AG10803 (cell line): ENCODE measurements at places on chromosomes 12 and 14.

DNA sequence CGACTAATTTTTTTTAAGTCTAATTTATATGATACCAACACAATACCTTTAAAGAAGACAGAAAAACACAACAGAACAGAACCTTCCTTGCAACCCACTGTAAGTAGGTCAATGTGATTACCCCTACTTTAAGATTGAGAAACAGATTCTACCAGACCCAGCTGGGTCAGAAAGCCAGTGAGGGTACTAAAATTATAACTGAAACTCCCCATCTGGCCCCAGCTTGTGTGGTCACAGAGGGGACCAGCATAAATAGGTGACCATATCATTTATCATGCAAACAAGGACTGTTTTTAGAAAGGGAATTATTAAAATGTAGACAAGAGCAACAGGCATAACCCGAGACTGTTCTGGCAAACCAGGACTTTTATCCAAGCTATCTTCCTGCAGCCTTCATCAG, 30.1 kb upstream of the FRMD6 start:
- no peak for DNase-seq

DNA sequence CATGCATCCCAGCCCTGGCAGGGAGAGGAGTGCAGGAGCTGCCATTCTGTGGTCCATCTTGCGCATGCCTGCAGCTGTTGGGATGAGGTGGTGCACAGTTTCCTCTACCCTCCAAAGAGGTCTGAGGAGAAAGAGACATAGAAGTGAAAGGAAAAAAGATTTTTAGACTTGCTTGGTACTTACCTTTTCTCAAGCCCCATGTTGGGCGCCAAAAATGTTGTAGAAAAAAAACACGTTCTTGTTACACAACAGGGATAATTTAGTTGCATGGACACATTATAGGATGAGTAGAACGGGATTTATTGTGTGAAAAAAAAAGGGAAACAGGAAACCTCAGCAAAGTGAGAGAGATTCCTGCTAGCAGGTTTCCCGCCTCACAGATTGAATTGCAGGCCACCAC, 244.4 kb upstream of the GARIN2 start:
- DNase-seq = peak; percentile 20

GRCh38 chr14:61469781-61470180, 148.4 kb downstream of the PRKCH start:
- no peak for DNase-seq

DNA sequence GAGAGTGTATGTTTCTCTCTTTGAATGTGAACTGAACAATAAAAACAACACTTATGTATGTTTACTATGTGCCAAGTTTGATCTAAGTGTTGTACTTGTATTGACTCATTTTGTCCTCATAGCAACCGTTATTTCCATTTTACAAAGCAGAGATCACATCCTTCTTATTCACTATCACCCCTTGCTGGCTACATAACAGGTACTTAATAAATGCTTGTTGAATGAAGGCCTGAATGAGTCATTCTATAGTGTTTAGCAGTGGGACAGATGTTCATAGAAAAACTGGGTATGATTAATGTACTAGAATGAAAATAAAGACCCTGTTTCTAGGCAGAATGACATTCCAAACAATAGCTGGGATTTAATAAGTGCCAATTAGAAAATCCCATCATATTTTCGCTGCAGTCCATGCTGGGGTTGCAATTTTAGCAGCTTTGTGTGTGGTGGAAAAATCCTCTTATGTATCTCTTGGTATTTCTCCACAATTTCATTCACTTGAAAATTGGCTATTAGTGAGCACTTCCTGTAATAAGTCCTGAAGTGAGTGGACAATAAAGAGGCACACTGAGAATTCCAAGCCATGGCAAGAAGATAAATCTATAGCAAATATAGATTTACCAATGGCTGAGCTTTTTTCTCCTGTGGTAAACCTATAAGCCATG, 86.0 kb downstream of the FAR2 start:
- DNase-seq = no peak

DNA sequence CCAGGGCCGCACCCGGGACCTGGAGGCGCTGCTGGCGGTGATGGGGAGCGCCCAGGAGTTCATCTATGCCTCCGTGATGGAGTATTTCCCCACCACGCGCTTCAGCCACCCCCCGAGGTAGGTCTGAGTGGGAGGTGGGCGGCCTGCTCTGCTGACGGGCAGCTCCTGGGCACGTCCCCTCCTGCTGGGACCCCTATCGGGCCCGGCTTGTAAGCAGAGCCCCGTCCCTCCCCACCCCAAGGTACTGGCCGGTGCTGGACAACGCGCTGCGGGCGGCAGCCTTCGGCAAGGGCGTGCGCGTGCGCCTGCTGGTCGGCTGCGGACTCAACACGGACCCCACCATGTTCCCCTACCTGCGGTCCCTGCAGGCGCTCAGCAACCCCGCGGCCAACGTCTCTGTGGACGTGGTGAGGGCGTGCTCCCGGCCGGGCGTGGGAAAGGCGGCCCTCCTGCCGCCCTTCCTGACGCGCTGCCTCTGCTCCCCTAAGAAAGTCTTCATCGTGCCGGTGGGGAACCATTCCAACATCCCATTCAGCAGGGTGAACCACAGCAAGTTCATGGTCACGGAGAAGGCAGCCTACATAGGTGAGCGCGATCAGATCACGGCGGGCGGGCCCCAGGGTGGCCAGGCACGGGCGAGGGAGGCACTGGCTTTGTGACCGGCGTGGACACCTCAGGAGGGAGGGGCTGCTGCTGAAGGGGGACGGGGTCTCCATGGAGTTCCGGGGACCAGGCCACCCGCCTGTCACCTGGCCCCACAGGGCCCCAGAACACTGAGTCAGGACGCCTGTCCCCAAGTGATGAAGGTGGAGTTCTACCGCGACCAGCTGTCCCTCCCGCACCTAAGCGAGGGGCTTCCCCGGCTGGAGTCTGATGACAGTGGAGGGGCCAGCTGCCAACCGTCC, 7.3 kb downstream of the PLD4 start:
- DNase-seq = no peak

- peak; percentile 49 for DNase-seq
Observed at GRCh38 chr12:55972911-55973598, 823 bp upstream of the RAB5B start.

- DNase-seq = no peak
Observed at GRCh38 chr14:32201816-32202490, at the start of gene RNU6-7. RNU6-7 (plus strand) TSS chr14:32202045.

GRCh38 chr14:83712418-83713129, 1817.4 kb upstream of the FLRT2 start:
- DNase-seq = no peak

DNA sequence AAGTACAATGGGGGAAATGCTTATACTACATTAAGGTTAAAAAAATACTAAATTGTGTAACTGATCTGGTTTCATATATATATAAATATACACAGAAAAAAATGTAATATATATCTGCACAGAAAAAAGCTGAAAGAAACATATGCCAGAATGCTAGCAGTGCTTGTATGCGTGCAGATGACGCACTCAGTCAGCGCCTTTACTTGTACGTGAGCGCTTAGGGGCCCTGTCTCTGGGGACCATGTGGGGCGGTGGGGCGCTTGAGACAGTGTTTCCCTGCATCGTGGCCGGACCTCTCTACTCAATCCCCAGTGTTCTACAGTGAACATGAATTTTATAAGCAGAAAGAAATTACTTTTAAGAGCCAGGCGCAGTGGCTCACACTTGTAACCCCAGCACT, 7.0 kb downstream of the ANKRD9 start:
- DNase-seq = no peak

- no peak for DNase-seq
Observed at GRCh38 chr14:59181791-59182190, 6.7 kb upstream of the DAAM1 start.
